ENCODE measurements at places on chromosomes 6 and 20.
A peak's percentile ranks its signal among the peaks of the same experiment; 100 is the strongest.

DNA sequence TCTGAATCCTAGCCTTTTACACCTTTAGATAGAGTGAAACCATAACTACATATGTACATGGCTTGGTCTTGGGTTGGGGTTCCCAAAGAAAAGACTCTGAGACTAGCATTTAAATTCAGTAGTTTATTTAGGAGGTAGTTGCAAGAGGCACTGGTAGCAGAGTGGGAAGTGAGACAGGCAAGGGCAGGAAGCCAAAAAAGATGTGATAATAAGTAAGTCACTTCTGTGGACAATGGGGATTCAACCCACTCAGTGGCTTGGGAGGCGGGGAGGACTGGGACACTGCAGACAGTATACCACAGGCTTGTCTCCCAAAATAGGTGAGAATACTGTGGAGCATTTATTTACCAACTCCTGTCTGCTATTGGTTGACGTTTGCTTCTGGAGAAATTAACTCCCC lies 131.9 kb downstream of the SLC24A3 start:
- DNase-seq = no peak

DNA sequence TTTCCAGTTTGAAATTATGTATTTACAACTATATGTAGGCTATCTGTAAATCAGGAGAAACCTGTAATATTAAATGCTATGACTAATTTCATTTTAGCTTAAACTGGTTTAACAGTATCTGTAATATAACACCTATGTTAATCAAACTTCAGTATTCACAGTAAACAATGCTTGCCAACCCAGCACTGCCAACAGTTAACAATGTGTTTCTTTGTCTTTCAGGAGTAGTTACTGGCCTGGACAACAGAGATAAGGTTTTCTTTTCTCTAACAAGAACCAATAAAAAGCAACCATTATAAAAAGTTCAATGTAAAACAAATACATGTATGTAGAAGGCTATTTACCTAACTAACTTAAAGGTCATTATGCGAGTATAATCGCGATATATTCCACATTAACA lies 158.8 kb downstream of the CDK19 start:
- no peak for DNase-seq

GRCh38 chr6:38739532-38739931 lies 24.4 kb downstream of the DNAH8 start:
- DNase-seq = no peak

DNA sequence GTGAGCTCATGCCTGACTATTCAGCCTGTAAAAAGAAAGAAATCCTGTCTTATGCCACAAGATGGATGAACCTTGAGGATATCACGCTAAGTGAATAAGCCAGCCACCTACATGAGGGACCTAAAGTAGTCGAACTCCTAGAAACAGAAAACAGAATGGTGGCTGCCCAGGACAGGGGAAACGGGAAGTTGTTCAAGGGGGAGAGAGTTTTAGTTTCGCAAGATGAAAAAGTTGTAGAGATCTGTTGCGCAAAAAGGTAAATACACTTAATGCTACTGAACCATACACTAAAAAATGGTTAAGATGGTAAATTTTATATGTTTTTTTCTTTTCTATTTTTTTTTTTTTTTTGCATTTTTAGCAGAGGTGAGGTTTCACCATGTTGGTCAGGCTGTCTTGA lies 74.1 kb upstream of the RALY start:
- no peak for DNase-seq

- no peak for DNase-seq
Measured at GRCh38 chr20:37946946-37947345, 44.0 kb downstream of the VSTM2L start.

DNA sequence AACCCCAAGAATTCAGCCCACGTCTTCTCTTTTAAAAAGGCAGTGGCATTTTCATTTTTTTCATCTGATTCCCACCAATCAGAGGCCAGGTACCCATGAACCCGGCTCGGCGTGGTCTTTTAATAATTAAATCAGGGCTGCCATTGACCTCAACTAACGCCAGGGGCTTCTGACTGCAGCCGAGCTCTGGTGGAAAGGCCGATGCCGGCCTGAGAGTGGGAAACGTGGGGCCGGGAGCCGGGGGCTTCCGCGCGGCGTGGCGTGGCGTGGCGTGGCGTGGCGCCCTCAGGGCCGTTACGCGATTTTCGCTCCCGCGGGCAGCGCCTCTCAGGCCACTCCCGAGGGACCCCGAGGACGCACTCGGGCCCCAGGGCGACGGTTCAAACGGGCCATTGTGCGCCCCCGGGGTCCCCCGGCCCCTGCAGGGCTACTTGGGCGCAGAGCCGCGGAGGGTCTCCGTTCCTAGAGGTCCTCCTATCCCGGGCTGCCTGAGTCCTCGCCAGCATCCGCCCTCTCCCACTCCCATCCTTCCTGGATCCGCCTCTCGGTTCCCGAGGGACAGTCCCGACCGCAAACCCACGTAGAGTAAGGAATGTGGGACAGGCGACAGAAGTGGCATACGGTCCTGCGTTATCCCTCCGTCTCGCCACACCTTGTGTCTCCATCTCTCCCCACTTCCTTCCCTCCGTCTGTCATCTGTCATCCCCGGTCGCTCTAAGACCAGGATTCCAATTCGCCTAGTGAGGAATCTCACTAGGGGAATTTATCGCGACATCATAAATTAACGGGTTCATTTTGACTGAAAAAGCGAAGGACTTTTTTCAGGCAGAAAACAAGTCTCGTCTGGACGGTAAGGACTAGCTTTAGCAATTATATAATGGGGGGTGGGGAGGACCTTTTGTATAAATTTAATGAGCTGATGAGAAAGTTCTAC lies 876 bp upstream of the TBPL1 start:
- peak; percentile 64 for DNase-seq

DNA sequence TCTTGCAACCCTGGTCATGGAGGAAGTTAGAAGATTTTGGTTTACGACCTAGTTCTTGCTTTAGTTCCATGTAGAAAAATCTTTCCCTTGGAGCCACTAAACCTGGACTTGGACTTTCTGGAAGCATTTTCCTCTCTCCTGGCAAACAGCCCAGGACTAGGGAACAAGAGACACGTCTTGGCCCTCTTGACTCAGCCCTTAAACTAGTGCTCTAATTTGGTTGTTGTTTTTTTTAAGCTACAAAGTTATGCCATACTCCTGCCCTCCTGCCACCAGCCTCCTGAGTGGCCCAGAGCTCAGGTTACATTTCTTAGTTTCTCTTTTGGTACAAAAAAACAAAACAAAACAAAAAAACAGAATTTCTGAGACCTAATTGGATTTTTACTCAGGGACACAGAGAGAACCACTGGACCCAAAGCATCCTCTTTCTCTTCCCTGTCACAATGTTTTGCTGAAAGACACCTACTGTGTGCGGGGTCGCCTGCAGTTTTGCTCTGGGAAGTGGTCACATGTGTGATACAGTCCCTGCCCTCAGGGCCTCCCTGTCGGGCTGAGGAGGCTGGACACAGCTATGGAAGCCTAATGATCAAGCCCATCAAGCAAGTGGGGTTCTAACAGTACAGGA lies 32.3 kb upstream of the SCUBE3 start:
- no peak for DNase-seq

- DNase-seq = no peak
Measured at GRCh38 chr6:104884867-104885517, 25.3 kb upstream of the HACE1 start.

DNA sequence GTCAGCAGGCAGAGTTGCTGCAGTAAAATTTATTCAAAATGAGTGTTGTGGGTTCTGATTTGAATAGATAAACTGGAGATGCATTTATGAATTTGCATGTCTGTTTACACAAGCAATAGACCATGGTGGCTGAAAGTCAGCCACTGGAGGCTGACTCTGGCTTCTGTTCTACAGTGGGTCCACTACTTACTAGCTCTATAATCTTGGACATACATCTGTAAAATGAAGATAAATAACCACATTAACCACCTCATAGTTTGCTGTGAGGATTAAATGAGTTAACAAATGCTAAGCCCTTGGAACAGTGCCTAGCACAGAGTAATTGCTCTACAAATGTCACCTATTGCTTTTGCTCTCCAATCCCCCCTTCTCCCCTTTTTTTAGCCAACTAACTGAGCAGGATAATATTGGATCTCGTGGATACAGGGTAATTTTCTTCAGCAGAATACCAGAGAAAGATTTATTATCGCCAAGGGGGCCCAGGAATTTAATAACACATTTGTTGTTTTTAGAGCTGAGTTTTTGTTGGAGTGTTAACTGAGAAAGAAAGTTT lies 1.4 kb upstream of the PM20D2 start:
- no peak for DNase-seq

GRCh38 chr6:135820340-135820739 lies 31.2 kb upstream of the PDE7B start:
- DNase-seq = no peak

GRCh38 chr6:168231393-168231957 lies 88.1 kb downstream of the DACT2 start:
- DNase-seq = no peak

DNA sequence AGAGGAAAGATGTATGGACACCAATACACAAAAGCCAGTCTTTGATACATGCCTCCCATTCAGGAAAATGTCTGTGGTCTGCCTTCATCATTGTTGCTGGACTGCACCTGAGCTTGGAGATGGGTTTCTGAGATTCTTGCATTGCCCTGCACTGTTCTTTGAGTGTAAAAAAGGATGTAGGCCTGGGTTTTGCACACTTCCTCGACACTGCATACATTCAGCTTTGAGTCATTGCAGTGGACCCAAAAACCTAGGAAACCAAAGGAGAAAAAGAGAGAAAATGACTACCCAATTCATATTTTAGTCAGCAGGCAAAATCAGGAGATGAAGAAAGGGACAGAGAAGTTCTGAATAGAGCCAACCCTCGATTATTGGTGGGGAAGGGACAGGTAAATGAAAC lies 9.0 kb downstream of the TOMM6 start:
- DNase-seq = no peak

GRCh38 chr20:3586093-3586492 lies 77.1 kb downstream of the GFRA4 start:
- DNase-seq = no peak

DNA sequence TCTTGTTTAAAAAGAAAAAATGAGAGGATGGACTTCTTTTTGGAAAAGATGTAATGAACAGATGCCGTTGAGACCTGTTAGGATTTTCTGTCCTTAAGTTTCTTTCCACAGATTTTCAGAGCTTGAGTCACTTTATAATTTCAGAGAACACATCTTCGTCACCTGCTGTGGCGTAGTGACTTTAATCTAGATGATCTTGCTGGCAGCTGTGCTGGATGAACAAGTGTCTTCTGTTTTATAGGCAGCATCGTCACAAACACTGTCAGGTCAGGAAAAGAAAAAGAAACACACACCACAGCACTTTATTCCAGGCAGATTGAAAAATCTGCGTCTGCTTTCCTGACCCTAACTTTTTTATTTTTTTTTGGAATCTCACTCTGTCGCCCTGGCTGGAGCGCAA lies 35.7 kb upstream of the GCNT2 start:
- no peak for DNase-seq

GRCh38 chr6:161434921-161435747 lies 161.3 kb upstream of the AGPAT4 start:
- DNase-seq = no peak

GRCh38 chr20:12435268-12435667 lies 517.6 kb downstream of the BTBD3 start:
- no peak for DNase-seq

- DNase-seq = no peak
Measured at GRCh38 chr20:17620371-17621228, 50.7 kb downstream of the DSTN start.

DNA sequence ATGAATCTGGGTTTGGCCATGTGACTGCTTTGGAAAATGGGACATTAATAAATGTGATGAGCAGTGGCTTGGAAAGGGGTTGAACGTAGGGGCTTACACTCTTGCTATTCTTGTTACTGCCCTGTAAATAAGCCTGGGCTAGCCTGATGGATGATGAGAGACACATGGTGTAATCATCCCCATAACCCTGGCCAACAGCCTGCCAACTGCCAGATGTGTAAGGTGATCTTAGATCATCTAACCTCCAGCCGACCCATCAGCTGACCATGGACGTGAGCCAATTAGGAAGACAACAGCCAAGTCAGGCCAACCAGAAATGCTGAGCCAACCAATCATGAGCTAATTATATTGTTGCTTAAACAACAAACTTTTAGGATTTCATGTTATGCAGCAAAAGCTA lies 25.2 kb downstream of the FBXO30 start:
- no peak for DNase-seq

GRCh38 chr6:98695091-98695801 lies 139.1 kb upstream of the POU3F2 start:
- DNase-seq = no peak

DNA sequence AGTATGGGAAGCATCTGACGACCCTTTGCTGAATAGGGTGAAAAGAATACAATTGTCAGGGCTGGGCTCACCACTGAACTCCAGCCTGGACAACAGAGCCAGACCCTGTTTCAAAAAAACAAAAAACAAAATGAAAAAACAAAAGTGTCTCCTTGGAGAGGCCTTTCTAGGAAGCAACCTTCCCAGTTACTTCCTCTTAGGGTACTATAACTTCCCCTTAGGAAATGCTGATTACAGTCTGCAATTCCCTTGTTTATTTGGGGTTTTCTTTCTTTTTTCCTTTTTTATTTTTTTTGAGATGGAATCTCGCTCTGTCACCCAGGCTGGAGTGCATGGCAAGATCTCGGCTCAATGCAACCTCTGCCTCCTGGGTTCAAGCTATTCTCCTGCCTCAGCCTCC lies 20.5 kb upstream of the TTPAL start:
- DNase-seq = no peak

DNA sequence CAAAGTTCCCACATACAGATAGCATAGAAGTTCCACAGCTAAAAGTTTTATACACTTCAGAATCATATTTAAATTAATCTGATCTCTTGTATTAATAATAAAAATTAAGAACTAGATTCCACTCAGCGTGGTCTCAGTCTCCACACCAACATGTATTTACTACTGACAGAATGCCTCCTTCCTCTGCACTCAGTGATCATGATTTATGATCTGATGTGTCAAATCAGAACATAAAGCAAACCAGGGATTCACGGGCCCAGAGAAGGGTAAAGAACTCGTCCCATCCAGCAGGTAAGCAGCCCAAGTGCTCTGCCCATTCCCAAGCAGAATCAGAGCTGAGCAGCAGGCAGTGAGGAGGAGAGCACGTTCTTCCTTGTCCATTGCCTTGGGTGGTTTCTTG lies 14.2 kb upstream of the ATRN start:
- DNase-seq = no peak

GRCh38 chr20:4242376-4242775 lies 227.0 kb upstream of the RNF24 start:
- DNase-seq = no peak

Data from WERI-Rb-1 (cell line).